ENCODE measurements at places on chromosomes 13 and 19. TPM values are rescaled to one million over a fixed set of nuclear protein-coding genes. Genes with fewer than 3 reads are reported as not detected.

PIBF1 gene
- 21.0 TPM for total RNA-seq

PODNL1 gene
- not detected for total RNA-seq

STARD13 gene
- 7.0 TPM for total RNA-seq

RGL3 gene
- not detected for total RNA-seq

CD22 gene
- not detected for total RNA-seq

APLP1 gene
- 2.5 TPM for total RNA-seq

UBE2M gene
- 129 TPM for total RNA-seq

CABP5 gene
- total RNA-seq, result not detected

FUT3 gene
- total RNA-seq, result not detected
